RPMI8226 (cell line): ENCODE measurements at places on chromosomes 7 and 10.

GRCh38 chr10:63720072-63720537 lies 198.9 kb downstream of the REEP3 start:
- DNase-seq = peak; percentile 64

- no peak for DNase-seq
Measured at GRCh38 chr7:41133690-41134299, 569.1 kb downstream of the INHBA start.

GRCh38 chr7:149825567-149826343 lies 12.4 kb upstream of the ZNF862 start:
- DNase-seq = peak; percentile 51

DNA sequence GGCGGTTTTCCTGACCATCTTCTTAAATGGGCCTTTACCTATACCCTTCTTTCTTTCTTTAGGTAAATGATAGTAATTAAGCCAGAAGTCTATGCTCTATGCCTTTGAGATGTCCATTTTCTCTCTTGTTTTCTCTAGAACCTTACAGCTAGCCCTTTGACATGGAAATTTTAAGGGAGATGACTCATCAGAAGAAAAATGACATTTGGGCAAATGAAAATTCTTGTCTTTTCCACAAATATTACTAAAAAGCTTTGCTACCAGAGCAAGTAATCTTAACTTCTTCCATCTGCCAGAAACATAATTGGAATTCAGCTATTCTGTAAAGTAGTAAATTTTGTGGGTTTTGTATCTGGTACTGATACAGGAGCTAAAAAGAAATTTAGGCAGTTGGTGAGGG lies 59.5 kb downstream of the CCDC3 start:
- DNase-seq = no peak

- no peak for DNase-seq
Measured at GRCh38 chr10:127149501-127150081, 46.8 kb downstream of the INSYN2A start.

- no peak for DNase-seq
Measured at GRCh38 chr10:119450606-119451299, 91.8 kb downstream of the RGS10 start.

GRCh38 chr7:1839701-1840100 lies 169.6 kb downstream of the ELFN1 start:
- no peak for DNase-seq

DNA sequence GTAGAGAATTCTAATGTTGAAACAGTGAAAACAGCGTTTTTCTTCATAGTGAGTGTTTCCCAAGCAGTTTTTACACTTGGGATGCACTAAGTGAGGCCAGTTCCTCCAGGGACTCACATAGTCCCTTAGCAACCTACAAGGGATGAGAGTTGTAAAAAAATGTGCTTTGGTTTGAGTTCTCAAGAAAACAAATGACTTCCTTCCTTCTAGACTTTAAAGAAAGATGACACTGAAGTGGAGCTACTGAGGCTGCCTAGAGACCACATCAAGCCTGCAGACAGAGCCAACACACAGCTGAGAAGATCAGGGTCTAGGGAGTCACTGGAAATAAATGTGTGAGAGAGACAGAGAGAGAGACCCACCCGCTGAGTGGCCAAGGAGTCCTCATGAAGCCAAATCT lies 264.4 kb downstream of the TNS3 start:
- DNase-seq = no peak

- DNase-seq = no peak
Measured at GRCh38 chr7:12031186-12031585, 179.9 kb upstream of the TMEM106B start.

GRCh38 chr10:14487488-14487883 lies 156.8 kb upstream of the FRMD4A start:
- peak; percentile 68 for DNase-seq

DNA sequence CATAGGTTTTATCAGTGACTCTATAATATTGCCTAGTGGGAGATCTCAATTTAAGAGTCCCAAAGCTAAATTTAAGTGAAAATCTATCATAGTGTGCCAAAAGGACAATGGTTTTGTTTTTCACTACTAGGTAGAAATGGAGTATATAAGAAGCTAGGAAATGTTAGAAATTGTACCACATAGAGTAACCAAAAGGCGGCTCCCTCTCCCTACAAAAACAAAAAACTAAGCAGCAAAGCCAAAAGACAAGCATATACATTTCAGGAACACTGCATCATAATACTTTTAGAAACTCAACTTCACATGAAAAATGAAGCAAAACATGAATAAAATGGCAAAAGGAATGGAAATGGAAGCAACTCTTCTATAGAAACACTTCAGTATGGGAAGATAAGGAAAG lies 271.6 kb downstream of the CACNA2D1 start:
- no peak for DNase-seq

GRCh38 chr10:33025039-33025438 lies 67.0 kb upstream of the ITGB1 start:
- DNase-seq = no peak

DNA sequence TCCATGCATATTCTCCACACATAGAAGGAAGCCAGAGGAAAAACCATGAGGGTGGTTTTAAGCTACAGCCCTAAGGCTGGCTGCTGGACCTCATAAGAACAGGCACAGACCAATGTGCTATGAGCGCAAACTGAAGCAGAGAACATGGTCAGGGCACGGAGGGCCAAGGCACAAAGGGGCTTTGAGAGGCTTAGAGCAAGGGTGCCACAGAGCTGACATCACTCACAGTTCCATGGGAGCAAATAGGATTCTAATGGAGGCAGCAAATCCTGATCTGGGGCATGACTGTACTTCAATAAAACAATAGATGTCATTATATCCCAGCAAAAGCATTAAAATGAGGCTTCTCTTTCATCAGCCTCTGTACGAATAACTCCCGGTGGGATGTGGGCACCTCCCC lies 162.4 kb downstream of the COBL start:
- no peak for DNase-seq

- DNase-seq = no peak
Measured at GRCh38 chr10:131573707-131574106, 262.2 kb upstream of the TCERG1L start.

GRCh38 chr7:111531993-111532392 lies 30.3 kb downstream of the IMMP2L start:
- no peak for DNase-seq

GRCh38 chr10:131829156-131829930 lies 71.5 kb upstream of the PPP2R2D start:
- no peak for DNase-seq

DNA sequence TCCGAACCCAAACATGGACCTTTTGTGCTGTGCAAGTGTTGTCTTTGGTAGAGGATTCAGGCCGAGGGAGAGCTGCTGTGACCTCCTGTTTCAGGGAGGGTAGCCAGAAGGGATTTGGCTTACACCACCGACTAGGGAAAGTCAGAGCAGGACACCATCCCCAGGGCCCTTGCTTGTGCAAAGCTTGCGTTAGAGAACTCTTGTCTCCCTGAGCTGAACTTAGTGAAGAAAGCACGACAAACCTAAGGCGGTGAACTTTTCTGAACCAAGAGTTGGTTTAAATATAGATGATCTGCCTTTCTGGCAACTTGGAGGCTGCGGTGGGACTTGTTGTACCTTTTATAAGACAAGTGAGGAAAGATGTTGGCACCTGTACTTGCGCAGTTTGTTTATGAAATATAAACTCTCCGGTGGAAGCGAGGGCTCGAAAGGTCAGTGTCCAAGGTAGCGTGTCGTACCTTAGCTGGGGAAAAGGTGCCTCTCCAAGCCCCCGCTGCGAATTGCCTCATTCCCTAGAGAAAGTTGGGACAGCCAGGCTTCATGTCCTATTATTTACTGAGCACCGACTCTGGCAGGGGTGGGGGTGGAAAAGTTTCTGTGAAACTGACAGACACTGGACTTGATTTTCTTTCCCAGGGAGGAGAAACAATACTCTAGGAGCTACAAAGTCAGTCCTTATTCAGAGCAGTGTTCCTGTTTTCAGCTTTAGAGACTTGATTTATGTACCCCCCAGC lies 31.6 kb downstream of the WBP1L start:
- DNase-seq = no peak

GRCh38 chr7:39693812-39694211 lies 70.4 kb downstream of the RALA start:
- DNase-seq = no peak

GRCh38 chr7:149292462-149292823 lies 30.4 kb downstream of the ZNF783 start:
- DNase-seq = no peak

- no peak for DNase-seq
Measured at GRCh38 chr7:69700331-69700730, 102.1 kb downstream of the AUTS2 start.

DNA sequence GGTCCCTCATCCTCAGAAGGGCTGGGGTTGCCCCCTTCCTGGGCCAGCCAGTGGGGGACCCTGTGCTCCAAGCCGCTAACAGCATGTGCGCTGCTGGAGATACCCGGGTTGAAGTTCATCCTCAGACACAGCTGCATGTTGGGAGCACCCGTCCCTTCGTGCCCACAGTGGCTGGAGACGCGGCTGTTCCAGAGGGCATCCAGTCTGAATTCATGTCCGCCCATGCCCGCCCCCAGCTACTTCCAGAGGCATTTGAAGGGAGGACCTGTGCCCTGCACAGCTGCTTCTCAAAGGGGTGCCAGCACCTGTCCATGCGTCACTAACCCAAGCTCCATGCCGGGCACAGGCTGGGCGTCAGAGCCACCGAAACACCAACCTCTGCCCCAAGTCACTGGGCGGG lies 68.1 kb upstream of the ADGRA1 start:
- no peak for DNase-seq

DNA sequence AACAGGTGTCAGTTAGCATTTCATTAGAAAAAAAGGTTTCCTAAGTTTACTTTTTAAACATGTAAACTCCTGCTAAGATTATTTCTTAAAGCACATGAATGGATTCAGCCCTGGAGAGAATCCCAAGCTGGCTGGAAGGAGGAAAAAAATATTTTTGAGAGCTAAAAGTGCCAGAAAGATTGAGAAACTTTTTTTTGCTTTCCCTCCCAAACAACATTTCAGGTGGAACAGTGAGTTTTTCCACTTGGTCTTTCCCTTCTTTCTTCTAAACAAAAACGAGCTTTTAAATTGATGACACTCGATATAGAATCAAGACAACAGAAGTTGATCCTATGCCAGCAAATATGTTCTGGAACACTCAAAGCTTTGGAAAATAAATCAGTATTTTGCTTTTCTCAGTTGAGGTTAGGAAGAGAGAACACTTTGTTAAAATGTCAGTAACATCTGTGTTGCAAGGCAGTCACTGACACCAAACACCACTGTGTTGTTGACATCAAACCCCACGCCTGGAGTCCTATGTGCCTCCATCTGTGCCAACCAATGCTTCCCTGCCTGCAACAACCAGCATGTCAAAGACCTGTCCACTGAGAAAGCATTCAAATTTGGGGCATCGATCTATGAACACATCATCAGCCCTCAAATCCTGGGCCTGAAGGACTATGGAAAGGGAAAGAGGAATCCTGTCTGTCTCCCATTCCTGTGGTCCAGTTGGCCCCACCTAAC lies 22.9 kb upstream of the INSIG1 start:
- DNase-seq = no peak

DNA sequence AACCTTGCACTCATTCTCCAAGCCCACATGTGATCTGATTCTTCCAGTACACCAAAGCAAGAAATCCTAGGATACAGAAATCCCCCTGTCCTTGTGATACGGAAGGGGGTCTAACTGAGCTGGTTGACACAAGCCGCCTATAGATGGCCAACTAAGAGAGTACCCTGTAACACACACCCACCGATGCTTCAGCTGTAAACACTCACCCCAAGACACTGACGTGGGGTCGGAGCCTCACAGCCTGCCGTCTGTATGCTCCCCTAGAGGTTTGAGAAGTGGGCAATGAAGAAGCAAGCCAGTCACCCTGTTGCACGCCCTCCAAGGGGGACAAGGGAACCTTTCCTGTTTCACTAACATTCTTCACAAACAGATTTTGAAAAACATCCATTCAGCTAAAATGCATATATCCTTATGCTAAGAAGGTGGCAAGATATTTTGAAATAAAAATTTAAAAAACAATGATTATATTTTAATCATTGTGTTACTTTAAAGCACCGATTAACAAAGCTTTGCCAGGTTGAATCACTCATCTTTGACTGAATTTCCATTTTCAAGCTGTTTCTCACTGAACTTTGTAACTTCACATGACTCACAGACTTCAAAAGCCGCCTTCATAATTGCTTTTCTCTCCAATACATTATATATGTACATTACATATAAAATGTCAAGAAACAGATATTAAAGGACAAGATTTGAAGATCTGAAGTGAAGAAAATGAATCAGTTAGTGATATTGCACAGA lies 329.3 kb downstream of the ARL4A start:
- DNase-seq = no peak

DNA sequence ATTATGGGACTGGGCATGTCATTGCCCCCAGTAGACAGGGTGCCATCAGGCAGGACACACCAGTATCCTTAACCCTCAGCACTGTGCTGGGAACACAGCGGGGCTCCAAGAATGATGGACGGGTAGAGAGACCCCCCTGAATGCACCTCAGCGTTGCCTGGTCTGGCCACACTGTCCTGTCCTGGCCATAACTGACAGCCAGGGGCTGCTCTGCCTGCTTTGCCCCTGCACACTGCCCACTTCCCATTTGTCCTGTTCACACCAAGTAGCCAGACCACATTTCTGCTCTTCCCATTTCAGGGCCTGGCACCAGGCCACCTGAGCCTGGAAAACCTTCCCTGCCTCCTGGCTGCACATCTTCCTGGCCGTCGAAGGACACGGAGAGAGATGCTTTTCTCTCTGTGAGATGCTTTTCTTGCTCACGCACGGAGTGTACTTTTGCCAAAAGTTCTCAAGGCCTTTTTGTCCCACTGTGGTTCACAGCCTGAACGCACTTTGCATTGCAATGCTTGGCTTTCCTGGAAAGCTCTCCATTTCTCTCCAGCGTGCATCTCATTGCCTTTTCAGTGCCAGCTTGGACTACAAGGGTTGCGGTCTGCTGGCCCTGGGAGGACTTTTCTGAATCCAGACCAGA lies 131.0 kb upstream of the EEPD1 start:
- no peak for DNase-seq

- DNase-seq = no peak
Measured at GRCh38 chr10:103877861-103878260, 22.5 kb upstream of the SH3PXD2A start.

DNA sequence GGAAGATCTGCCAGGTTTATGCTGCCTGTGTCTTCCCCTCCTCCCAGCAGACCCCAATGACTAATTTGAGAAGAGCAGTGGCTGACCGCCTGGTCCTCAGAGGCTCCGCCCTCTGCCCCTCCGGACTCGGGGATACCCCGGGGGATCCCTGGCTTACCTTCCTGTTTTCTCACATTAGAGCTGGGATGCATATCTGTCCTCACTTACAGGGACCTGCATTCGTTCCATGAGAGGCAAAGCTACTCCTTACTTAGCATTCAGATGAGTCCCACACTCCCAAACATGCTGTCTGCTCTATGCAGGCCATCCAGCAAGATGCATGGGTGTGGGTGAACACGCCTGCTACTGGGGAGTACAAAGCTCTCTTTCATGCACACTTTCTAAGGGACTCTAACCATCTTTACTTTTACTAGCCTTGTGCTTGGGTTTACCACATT lies 24.0 kb downstream of the VOPP1 start:
- no peak for DNase-seq
